ENCODE measurements at places on chromosomes 5 and 9.

DNA sequence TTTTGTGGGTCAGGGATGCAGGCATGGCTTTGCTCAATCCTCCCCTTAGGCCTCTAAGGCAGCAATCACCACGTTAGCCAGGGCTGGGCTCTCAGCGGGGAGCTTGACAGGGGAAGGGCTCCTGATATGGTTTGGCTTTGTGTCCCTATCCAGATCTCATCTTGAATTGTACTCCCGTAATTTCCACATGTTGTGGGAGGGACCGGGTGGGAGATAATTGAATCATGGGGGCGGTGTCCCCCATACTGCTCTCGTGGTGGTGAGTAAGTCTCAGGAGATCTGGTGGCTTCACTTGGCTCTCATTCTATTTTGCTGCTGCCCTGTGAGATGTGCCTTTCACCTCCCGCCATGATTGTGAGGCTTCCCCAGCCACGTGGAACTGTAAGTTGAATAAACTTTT, 11.5 kb upstream of the IRX4 start:
- DNase-seq: no peak

- DNase-seq: peak; percentile 65
Measured at GRCh38 chr5:36739751-36740221, 133.4 kb downstream of the SLC1A3 start.

GRCh38 chr5:90899014-90899604, 340.5 kb downstream of the ADGRV1 start:
- no peak for DNase-seq

DNA sequence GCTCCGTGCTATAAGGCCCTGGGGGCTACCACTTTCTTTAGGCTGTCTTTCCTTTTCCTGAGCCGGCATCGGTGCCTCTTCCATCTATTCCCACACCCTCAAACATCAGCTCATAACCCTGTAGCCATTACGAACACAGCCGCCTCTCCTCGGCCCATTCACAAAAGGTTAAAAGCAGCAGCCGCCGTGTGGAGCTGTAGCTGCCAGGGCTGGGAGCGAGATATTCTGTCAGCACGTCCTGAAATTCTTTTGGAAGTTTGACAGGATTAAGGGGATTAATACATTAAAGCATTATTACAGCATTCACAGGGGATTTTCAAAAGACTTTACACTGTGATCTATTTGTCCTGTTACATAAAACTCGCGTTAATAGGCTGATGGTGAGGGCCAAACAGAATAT, 428.2 kb downstream of the CDK5RAP2 start:
- DNase-seq: no peak

- no peak for DNase-seq
Measured at GRCh38 chr9:124102363-124102762, 90.8 kb downstream of the LHX2 start.

- no peak for DNase-seq
Measured at GRCh38 chr5:73654171-73654811, 28.3 kb downstream of the ARHGEF28 start.

- DNase-seq: no peak
Measured at GRCh38 chr9:1939466-1939865, 75.7 kb upstream of the SMARCA2 start.

DNA sequence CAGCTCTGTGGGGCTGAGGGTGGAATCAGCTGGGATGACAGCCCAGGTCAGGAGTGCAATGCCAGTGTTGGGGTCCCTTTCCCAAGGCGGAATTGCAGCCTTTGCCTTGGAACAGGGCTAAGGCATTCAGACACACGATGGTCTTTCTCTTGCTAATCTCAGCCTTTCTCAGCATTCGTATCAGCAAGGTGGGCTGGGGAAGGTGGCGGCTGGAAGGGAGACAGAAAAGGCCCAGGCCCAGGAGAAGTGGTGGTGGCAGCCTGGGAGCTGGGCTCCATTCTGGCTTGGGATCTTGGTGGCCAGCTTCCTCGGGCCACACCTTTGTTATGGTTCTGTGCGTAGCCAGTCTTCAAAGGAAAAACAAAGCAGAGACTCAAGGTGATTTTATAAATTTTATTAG, 1.1 kb upstream of the ARHGEF28 start:
- no peak for DNase-seq

DNA sequence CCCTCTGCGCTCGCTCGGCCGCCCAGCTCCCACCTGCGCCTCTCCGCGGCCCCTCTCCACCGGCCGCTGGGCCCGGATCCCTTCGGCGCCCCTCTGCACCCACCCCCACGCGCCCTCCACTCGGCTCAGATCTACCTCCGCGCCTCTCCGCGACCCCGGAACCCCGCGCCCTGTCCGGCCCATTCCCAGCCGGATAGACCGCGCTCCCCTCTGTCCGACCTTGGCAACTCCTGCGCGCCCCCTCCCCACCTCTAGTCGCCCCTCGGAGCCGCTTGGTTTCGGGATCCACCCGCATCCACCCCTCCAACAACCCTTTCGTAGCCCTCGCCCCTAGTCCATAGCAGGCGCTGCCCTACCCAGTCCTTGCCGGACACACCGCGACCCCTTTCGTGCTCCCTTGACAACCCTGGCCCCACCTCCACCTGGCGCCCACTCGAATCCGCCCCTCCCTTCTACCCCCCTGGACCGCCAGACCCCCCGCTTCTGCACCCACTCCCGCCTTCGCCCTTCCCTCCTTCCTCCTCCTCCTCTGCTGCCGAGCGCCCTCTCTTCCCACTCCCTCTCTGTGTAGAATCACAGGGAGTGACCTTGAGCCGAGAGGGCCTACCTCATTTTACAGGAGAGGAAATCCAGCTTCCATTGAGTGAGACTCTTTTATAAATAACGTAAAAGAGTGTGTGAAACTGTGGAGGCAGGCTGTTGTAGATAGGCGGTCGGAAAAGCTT, 525 bp upstream of the AK3 start:
- no peak for DNase-seq

GRCh38 chr9:120713257-120714087, 798 bp downstream of the MEGF9 start:
- DNase-seq: no peak

DNA sequence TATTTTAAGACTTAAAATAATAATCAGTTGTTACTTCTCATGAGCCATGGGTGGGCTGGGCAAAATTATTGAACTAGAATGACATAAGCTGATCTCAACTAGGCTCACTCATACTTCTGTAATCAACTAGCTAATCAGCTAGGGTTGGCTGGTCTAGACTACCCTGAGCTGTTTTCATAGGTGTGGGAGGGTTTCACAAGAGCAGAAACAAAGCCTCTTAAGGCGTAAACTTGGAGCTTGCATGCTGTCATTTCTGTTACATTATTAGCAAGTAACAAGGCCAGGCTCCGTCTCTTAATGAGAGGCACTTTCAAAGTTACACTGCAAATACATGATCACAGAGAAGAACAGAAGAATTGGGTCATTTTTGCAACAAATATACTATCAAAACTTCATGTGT, 57.2 kb upstream of the GHR start:
- DNase-seq: no peak

GRCh38 chr5:171635561-171636245, 149.9 kb upstream of the SMIM23 start:
- no peak for DNase-seq

DNA sequence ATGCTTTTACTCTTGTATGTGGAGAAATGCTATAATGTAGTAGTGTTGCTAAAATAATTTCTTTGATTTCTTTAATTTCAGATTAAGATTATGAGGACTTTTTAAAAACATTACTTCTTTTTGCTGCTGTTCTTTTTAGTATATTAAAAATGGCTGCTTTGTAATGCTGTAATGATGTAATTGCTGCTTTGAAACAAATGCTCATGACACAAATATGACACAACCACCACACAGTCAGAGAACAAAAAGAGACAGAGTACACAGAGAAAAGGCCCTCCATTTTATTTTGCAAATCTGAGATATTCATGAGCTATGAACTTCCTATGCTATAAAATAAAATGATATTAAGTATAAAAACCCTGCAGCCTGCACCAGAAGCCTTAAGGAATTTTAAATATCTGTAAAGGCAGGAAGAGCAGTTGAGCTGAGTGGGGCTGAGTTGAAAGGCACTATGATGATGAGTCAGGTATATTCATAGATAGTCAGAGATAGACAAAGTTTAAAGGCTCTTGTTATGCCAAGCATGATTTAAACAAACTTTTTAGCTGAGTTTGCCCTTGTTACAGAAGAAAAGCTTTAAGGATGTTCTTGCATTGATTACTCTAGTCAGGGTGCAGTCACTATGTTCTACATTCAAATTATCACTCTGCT, 5.1 kb upstream of the POU5F2 start:
- DNase-seq: no peak

GRCh38 chr5:684751-685216, 8.4 kb downstream of the TPPP start:
- DNase-seq: no peak

- no peak for DNase-seq
Measured at GRCh38 chr9:676780-677438, 164.6 kb upstream of the DMRT1 start.

DNA sequence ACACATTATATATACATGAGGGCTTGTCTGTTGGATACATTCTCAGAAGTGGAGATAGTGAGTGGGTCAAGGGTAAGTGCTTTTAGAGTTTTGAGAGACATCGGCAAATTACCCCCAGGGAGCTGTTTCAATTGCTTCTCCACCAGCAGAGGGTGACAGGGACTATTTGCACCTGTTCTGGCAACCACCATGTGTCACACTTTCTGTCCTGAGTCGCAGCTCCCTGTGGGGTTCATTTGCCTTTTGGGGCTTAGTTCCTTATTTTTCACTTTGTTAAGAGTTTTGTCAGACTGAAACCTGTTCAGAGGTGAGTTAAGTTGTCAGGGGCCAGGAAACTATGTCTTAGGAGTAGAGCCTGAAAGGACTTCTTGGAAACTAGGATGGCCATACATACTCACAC, 20.1 kb upstream of the SLC36A1 start:
- DNase-seq: peak; percentile 30

- DNase-seq: peak; percentile 87
Measured at GRCh38 chr5:65624571-65625555, at the start of the genes SHLD3 and TRAPPC13. Gene SHLD3, plus strand, starts transcription at chr5:65625027. Its CDS starts 4,561 bp downstream, at chr5:65629588. Gene TRAPPC13, plus strand, starts transcription at chr5:65625027. Its CDS starts 34 bp downstream, at chr5:65625061.

- no peak for DNase-seq
Measured at GRCh38 chr9:108724652-108725051, 131.1 kb downstream of the ACTL7B start.

DNA sequence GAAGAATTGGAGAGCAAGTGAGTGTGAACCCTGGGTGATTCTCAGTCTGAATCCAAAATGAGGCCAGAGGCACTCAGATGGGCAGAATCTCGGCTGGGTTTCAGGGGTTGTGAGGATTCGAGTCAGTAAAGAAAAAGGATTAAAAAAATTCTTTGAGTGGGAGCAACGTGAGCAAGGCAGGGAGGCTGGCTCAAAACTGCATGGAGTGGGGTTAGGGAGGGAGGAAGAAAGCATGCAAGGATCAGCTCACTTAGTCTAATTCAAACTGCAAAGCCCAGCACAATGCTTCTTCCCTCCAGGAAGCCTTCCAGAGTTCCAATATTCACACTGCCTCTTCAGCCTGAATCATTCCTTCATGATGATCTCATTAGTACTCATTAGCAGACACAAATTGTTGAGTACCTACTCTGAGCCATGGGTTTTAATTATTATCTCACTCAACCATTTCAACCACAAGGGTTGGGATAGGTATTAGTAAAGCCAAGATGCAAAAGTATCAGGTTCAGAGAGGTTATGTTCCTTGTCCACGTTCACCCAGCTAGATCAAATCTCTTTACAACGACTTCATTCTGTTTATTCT, 95.8 kb downstream of the BRINP1 start:
- DNase-seq: no peak

GRCh38 chr5:32153723-32154122, 20.4 kb downstream of the GOLPH3 start:
- DNase-seq: no peak

DNA sequence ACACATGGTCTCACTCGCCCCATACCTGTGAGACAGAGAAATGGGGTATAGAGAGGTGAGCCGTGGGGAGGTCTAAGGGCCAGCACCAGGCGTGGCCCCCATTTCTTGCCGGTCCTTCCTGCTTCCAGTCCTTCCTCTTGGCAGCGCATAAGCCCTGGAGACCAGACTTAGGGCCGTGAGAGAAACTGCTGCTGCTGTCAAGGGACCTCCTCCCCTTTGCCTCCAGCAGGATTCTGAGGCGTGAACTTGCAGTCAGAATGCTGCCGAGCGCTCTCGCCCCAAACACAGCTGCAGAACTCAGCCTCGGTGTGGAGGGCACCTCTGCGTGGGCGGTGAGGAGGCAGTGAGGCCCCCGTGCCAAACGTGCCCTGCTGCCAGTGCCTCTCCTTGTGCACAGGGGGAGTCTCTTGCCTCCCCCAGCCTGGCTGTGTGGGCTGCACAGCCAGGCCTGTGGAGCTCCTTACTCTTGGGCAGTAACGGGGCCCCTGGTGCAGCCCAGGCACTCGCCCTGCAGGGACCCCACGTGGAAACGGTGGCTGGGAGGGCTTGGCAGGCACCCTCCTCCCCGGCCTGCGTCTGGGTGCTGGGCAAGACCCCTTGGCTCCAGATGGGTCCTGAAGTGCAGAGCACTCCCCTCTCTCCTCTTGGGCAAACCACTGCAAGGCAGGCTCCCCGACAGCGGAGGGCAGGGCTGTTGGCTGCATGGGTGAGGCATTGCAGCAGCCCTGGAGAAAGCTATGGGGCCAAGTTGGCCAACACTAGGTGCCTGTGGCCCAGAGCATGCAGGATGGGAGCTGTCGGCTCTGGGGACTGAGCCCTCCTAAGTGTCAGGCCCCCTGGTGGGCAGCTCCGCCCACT, 85.4 kb downstream of the RXRA start:
- DNase-seq: no peak

- DNase-seq: no peak
Measured at GRCh38 chr5:73901043-73901442, 275.0 kb downstream of the ARHGEF28 start.

DNA sequence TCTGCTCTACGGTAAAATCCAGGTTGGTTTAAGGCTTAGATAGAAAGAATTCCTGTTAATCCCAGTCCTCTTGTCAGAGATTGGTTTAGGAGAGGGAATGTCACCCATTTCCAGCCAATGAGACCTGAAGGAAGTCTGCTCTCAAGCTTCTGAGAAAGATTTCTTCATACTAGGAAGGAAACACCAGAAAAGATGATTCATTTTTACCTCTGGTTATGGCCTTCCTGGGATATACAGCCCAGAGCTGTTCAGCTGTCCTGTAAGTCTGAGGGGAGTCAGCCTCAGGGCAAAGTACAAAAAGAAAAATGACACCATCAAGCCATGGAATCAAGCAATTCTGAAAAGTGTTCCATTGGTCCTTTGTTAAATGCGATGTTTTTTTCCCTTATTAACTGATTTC, 18.6 kb upstream of the CFAP95 start:
- DNase-seq: no peak

DNA sequence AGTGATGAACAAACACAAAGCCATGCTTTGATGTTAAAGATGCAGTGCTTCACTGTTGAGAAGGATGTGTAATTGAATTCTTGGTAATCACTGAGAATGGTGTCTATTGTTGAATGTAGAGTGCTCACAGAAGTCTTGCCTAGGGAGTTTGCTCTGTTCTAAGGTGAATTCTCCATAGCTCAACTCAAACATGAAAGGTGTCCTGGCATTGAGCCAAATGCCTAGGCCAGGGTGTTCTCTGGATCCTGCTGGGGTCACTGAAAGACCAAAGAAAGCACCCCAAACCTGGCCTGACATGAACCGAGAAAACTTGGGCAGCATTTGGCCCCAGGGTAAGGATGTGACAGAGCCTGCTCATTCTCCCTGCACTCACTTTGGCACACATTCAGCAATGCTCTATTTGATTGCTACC, 217.3 kb downstream of the ARL15 start:
- no peak for DNase-seq

- no peak for DNase-seq
Measured at GRCh38 chr5:129410488-129410887, 49.6 kb upstream of the ADAMTS19 start.

GRCh38 chr5:159458217-159458711, 128.0 kb upstream of the IL12B start:
- DNase-seq: no peak

GRCh38 chr9:108056084-108056804, 566.7 kb upstream of the KLF4 start:
- DNase-seq: no peak

- no peak for DNase-seq
Measured at GRCh38 chr9:112898872-112899311, 8.2 kb upstream of the SLC46A2 start.

Data from CD4-positive, alpha-beta T cell treated with Interleukin-15 for 1 hour (primary cell).